GM03348 (cell line): ENCODE measurements at places on chromosomes 5 and 9.
A peak's percentile ranks its signal among the peaks of the same experiment; 100 is the strongest.

DNA sequence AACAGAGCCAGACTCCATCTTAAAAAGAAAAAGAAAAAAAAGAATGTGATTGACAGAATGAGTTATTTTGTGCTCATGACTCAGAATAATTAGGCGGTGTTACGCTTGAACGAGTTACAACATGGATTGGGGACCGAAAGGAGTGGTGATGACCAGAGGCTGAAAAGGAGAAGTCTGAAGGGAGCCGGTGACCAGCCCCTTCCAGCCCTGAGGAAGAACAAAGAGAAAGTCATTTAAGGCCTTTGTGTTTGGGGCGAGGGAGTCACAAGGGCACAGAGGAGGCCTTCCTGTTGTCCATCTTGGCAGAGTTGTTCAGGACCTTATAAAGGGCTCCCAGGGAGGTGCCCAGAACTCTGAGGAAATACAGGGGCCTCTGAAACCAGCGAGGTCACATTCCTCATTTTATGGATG is 131.6 kb downstream of the GOLPH3 start:
- no peak for DNase-seq

DNA sequence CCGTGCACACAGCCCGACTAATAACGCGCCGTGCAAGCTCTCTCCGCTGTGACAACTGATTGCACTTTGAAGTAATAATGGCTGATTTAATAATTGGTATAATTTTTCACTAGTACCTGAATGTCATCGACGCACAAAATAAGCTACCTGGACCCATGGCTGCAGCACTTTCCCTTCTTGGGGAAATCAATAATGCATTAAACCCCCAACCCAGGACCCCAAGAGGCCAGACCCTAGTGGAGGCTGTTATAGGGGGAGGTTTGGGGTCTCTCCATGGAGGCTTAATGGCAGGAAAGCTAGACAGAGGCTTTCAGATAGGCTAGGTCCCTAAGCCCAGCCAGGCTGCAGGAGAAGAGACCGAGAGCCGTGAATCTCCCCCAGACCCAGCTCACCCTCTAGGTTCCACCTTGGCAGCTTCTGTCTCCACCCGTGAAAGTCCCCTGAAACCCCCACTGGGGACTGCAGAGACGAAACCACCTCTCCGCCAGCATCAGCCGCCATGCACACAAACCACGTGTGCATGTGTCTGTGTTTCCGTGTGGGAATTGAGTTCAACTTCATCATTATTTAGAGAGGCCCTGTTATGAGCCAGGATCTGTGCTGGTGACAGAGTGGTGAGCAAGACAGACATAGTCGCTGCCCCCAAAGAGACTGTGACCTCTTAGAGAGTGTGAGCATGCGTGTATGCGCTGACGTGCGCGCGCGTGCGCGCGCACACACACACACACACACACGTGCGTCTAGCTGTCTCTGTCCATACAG is 168.6 kb upstream of the MVB12B start:
- DNase-seq = peak; percentile 1

DNA sequence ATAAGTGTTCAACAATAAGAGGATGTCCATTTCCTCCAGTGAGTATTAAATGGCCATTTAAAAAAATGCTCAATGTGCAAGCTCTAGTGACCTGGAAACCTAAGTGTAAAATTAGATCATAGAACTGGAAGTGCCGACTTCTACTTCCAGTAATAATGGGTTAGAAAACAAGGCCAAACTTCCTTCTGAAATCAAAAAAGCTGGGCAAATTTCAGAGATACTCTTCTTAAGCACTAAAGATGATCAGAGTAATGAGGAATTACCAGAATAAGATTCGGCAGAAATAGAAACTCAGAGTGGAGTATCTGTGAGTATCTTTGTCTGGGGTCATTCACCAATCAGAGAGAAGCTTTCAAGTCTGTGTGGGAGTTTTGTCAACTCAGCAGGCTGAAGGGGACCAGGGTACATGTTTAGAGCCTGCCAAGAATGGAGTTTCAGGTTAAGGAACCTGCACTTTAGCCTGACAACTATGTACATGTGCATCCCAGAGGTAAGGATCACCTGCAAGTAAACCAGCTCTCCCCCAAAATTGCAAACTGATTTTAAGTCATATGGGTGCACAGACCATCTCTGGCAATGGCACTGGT is 17.1 kb downstream of the FCN2 start:
- no peak for DNase-seq

DNA sequence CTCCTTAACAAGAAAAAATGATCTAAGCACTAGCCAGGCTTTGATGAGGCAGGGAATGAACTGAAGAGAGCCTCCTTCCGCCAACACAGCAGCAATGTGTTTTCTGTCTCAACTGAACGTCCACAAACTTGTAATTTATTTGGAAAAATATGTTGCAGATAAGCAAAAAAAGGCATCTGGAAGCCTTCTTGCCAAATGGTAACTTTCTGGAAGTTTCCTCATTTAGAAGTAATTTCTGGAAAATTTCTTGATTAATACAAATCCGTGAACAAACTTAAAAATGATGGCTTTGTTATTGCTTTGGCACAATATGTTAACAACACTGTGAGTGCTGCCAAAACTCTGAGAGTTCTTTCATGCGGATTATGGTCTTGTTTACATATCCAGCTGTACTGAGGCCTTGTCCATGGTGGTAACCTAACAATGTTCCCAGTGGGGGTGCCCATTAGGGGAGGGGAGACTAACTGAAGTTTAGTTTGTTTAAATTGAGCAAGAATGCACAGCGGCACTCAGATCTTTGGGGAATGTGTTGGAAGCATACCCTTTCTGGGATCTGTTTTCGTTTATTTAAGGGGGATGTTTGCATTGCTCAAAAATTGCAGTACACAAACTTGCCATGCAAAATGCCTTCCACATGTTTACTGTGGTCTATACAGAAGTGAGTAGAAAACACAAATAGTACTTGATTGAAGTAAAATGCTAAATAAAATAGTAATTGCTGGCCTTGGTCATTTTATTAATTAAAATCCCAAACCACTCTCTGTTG is 334.7 kb downstream of the NR2F1-AS1 start:
- DNase-seq = no peak

- no peak for DNase-seq
Observed at GRCh38 chr5:101163088-101163487, 260.0 kb upstream of the ST8SIA4 start.

DNA sequence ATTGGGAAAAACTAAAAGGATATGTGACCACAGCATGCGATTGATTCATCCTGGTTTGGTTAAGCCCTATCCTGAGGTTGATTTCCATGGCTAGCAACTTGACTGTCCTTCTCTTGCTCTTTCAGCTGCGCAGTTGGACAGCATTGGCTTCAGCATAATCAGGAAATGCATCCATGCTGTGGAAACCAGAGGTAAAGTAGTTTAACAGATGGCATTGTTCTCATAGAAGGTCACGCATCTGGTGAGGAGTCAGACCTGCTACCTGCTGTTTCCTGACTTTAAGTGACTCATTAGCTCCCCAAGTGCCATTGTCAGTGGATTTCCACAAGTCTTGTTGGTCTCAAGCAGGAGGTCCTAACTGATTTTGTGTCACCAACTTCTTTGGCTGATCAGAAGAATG is 266.9 kb downstream of the ARHGAP26 start:
- DNase-seq = no peak

DNA sequence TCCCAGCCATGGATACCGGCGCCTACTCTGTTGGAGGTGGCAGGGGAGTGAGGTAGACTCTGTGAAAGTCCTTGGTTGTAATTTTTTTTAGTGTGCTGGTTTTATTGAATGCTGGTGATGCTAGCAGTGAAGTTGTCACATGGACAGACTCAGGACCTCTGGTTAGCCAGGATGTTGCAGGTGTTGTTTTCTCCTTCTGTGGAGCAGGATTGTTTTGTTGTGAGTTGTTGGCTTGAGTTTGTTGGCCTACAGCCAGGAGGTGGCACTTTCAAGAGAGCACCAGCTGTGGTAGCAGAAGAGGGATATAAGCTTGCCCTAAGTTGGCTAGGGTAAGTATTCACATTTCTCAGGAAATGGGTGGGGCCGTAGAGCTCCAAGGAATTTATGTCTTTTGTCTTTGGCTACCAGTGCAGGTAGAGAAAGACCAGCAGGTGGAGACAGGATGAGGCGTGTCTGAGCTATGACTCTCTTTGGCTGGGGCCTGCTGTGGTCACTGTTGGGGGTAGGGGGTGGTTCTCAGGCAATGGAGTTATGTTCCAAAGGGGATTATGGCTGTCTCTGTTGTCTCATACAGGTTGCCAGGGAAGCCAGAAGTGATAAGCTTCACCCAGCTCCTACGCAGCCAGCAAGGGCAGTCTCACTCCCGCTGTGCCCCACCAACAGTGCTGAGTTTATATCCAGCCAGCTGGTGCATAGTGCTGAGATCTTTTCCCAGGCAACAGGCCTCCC is 248.7 kb downstream of the TAF11L14 start:
- DNase-seq = no peak

GRCh38 chr5:36279054-36279698 is 22.5 kb downstream of the RANBP3L start:
- peak; percentile 31 for DNase-seq

DNA sequence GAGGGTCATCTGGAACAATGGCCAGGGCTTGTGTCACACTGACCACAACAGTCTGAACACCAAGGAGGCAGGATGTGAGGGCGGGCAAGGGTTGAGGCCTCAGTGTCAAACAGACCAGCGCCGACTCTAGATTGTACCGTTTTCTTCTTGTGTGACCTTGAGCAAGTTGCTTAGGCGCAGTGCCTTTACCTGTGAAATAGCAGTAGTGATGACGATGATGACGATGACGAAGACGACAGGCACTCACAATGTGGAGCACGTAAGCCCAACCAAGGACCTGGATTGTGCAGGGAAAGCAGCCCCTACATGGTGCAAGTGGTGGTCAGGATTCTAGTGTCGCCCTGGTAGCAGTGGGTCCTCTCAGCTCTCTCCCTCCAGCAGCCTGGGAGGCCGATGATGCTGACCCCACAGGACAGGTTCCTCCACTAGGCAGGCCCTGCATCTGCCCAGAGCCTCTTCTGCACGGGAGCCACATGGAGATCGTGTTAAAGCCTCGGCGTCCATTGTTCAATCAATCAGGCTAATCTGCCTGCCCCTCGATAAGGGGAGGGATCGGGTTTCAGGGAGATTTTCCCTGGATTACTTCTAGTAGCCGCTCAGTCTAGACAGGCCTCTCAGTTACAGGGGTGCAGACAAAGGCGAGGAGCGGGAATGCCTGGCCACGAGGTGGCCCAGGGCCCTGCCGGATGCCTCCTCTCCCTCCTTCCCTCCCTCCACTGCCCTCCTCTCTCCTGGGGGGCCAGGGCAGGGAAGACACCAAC is 91.7 kb downstream of the MACROH2A1 start:
- DNase-seq = no peak

- DNase-seq = no peak
Observed at GRCh38 chr5:139495638-139496435, 13.3 kb upstream of the STING1 start.

DNA sequence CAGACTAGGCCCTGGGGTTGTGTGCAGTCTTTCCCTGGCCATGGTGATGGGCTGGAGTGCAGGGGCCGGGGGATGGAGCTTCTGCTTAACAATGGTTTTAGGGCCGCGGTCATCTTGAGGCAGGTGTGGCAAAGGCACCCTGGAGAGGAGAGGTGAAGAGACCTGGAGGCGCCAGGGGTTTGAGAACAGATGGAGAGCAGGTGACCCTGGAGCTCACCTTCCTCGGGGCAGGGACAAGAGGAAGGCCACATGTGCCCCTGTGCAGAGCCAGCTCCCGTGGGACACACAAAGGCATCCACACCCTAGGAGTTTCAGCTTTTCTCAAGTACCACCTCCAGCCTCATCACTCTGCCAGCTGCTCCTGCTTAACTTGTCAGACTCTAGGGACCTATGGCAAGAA is 46.4 kb upstream of the SH3GL2 start:
- no peak for DNase-seq

- no peak for DNase-seq
Observed at GRCh38 chr5:36640949-36641348, 34.5 kb downstream of the SLC1A3 start.

DNA sequence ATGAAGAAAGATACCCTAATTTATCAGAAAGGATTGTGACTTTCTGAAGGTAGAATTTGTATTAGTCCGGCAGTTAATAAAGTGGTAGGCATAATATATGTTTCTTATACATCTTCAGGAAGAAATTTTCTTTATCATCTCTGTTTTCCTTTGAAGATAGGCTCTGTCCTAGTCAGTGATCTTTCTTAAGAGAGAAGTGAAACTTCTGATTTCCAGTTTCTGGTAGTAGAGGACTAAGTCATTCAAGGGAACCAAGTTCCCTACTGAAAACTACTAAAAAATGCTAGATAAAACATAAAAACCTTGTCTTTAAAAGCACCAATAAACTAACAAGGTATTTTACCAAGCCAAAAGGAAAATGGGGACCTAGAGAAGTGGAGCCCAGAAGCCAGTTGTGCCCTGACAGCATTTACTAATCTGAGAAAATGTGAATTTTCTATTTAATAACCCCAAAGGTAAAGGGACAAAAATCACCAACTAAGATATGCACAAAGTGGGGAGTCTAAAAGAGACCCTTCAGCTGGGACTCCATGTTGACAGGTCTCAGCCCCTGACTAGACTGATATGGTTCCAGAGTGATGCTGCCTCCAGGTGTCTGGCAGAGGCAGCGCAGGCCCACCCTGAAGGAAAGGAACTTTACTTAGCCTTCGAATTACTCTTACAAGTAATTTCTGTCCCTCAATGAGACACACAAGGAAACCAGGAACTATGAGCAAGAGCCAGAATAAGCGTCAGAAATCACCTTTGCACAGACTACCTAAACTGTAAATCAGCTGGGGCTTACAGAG is 72.7 kb downstream of the FAM78A start:
- DNase-seq = no peak

DNA sequence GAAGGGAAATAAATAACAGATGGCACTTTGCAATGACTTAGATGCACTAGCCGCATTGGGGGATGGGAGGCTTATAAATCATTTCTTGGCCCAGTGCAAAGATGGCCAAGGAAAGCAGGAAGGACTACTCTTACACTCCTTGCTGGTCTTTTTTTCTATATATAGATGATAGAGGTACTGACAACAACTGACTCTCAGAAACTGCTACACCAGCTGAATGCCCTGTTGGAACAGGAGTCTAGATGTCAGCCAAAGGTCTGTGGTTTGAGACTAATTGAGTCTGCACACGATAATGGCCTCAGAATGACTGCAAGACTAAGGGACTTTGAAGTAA is 1.7 kb downstream of the CCNG1 start:
- no peak for DNase-seq

DNA sequence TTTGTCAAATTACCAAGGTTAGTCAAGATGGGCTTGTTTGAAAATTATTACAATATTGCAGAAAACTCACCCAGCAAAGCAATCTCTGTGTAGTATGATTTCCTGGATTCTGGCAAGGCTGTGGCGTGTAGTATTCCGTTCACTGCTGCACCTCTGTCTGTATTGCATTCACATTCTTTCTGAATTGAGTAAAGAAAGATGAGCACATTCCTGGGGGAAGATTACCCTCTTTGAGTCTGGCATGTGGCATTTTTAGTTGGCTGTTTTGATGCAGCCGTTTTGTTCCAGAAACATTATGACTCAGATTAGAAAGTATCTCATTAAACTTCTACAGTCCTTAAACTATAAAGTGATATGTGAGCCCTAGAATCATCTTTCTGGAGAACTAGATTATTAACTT is 197.7 kb downstream of the TENT4A start:
- DNase-seq = peak; percentile 14

- no peak for DNase-seq
Observed at GRCh38 chr9:16653491-16654399, 216.7 kb downstream of the BNC2 start.
